HT1080 (cell line): ENCODE measurements at places on chromosomes 3 and 15. TPM values are rescaled to one million over a fixed set of nuclear protein-coding genes. Genes with fewer than 3 reads are reported as not detected.

DNA sequence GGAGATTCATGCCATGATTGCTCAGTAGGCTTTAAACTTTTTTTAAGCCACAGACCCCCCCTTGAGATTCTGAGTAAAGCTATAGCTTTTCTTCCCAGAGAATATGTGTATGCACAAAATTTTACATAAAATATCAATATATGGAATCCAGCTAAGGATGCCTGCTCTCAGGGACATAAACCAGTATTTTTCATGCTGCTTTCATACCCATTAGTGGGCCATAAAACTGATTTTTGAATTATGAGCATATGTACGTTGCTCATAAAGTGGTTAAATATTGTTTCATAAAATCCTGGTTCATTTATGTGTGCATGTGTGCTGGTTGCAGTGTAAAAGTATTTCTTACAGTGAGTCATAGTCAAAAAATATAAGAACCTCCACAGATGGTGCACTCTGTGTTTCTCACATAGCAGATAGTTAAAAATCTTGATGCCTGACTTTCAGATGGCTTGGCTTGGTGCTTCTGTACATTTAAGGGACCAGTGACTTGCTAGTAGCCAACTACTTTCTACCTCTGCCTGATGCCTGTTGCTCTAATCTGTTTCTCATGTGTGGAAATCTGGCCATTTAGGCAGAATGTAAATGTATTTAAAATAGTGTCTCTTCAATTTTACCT, 71.9 kb downstream of the ARHGEF26 start:
- DNase-seq, result no peak

DNA sequence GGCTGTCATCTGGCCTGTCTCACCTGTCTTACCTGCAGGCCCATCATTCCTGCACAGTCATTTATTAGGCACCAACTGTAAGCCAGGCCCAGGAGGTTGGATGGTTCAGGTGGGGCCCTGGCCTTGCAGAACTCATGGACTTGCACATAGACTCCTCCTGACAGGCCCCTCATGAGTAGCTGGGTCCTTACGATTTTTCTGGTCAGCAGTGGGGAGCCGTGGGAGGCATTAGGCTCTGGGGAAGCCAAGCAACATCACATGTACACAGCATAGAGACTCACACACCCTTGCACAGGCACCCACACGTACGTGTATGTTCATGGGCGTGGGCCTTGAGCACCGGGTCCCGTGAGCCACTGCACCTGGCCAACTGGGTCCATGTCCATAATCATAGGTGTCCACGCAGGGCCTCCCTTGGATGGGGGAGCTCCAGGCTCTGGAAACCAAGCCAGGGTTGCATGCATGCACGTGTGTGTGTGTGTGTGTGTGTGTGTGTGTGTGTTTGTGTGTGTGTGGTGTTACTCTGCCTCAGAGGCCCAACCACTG, 20.3 kb downstream of the CISH start:
- DNase-seq, result no peak

DNA sequence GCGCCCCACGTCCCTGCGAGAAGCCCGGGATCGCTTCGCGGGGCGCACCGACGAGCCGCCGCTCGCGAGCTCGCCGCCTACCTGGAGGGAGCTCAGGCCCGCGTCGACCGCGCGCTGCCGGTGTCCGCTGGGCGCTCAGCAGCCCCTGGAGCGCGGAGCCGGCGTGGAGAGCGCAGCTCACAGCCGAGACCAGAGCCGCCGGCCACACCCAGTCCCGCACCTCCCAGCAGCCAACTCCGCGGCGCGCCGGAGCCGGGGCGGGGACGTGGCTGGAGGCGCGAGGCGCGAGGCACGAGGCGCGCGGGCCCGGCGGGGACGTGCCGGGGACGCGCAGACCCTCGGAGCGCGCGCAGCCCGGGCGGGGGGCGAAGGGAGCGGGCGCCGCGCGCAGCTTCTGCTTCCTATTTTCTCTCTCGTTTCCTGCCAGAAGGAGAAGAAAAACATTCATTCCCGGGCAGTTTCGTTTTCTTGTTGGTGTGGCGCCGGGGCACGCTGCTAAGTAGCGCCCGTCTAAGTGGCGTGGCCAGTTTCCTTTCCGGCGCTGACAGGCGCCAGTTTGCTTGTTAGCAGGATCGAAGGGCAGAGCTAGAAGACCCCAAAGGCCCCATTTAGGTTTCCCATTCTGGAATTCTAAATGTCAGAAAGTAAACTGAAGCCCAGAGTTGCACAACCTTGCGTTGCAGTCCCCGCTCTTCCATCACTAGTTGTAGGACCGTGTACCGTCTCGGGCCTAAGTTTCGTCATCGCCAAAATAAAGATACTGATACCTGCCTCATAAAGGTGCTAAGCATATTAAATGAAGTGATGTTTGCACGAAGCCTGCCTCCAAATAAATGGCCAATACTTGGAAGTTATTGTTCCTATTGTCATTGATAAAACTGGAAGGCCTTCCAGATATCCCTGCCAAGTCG, at the start of gene GNB4:
TSS of gene GNB4 (minus strand) at position 206 of the 911 bp plus-strand sequence. CDS start 25,270 bp downstream, outside the sequence.
- peak; percentile 89 for DNase-seq

DNA sequence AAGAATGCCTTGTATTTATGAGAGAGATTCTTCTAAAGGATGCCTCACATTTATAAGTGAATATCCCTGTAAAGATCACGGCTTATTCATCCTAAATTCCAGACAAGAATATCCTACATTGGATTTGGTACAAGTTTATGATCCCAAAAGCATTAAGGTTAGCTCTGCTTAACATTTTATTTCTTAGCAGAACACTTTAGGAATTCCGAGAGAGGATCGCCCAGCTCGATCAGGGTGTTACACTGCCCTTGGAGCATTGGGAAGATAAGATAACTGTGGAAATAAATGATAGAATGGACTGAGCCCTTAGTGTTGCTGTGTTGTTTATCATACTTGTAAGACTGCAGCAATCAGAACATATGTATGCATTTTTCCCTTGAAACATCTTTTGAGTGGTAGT, 223.0 kb upstream of the CDIN1 start:
- no peak for DNase-seq

The COLQ gene
- total RNA-seq, result 0.27 TPM in 1 of 2 replicates, not detected in the other

DNA sequence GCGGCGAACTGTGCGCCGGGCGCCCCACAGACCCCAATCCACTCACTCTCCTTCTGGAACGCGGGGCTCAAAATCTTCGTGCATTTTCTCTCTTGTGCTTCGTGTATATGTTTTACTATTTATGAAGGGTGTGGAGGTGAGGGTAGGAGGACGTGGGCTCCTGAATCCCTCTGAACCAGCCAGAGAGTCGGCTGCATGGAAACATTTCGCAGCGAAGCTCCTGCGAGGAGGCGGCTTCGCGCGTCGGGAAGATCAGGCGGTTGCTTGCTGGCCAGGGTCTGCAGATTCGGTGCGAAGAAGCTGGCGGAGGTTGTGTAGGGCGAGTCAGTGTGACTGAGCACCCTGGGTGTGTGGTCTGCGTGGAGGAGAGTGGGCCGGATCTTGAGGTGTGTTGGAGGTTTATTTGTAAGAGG, 1.1 kb downstream of the CNTN4 start:
- no peak for DNase-seq

DNA sequence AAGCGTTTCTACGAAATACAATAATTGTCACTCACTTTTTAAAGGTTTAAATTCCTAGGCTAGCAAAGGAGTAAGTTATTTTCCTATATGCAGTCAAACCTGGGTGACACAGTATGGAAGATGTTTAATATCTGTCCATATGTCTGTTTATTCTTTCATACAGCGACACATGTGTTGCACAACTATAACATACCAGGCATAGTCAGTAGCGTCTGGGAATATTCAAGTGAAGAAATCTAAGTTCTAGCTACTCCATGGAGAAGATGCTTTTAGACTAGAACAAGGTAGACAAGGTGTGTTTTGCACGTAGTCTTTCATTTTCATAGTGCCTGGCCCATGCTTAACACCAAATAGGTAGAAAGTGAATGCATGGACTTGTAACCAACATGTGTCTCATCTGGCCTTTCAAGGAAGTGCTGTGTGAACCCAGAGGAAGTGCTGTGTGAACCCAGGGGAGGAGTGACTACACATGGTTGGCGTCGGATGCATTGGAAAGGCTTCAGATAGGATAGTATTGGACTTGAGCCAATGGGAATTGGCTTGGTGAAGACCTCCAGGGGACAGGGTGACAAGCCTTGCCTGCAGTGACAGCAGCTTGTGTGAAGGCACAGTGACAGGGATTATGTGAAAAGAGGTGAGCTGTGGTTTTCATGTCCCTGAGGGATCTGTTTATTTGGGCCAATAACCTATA, 267.0 kb downstream of the PTPRG start:
- no peak for DNase-seq

DNA sequence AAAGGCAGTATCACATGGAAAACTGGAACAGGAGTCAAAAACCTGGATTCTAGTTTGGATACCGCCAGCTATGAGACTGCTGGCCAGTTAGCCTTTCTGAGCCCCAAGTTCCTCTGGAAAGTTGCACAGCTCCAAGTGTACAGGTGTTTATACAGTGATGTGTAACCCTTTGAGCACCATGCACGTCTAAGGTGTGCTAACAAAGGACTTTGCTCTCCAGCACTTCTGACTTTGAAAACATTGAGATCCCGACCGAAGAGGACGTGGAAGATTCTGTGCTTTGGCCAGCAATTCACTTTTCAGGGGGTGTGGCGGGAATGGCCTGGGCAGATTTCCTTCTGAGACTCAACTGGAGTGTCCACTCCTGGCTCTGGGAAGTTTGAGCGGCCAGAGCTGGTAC, 45.8 kb upstream of the UMPS start:
- no peak for DNase-seq

DNA sequence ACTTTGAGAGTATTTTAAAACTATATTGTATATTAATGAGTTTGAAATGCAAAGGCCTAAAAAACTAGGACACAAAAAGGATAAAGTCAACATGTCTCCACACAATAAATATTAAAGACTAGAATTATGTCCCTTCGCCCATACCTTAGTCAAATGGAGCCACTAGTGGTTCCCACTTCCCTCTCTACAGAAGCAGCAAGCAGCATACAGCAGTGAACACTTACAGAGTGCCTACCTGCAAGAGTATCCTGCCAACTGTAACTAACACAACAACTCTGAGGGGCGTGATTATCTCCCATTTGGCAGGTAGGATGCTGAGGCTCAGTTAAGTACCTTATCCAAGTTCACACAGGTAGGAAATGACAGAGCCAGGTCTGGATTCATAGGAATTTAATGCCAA, 17.2 kb downstream of the DYNC1LI1 start:
- DNase-seq, result no peak

GRCh38 chr3:56918111-56918568, 116.4 kb upstream of the ARHGEF3 start:
- peak; percentile 67 for DNase-seq
